ENCODE measurements at places on chromosomes 6 and 20.

- peak; percentile 10 for DNase-seq
These were observed 27.9 kb downstream of the SDCBP2 start for GRCh38 chr20:1301031-1301529.

DNA sequence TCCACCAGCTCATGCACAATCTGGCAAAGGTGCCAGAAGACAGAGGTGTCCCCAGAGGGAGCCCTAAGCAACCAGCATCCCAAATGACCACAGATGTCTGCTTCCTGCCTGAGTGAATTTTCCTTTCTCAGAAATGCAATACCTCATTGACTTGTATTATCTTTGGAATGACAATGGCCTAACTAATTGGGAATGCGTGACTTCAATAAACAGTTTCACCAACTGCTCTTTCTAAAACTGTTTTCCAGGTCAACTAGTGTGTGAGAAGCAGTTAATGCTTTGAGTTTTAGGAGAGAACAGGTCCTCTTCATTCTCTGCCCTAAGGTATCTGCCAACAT is 108.9 kb upstream of the SNX9 start:
- DNase-seq: no peak

DNA sequence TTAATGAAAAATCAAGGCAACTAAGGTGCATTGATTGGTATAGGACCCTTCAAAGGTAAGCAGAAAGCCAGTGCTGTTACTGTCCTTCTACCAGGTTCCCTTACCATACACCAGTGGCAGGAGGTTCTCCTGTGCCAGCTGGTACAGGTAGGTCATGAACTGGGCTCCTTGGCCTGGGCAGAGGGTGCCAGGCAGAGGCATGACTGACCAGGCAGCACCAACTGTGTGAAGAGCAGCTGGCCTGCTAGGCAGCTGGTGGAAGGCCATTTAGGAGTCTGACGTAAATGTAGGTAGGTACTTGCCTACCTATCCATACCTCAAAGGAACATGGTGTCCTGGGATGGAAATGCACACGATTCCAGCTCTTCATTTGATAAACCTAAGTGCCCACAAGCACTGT is 23.3 kb downstream of the PCNA start:
- DNase-seq: no peak

DNA sequence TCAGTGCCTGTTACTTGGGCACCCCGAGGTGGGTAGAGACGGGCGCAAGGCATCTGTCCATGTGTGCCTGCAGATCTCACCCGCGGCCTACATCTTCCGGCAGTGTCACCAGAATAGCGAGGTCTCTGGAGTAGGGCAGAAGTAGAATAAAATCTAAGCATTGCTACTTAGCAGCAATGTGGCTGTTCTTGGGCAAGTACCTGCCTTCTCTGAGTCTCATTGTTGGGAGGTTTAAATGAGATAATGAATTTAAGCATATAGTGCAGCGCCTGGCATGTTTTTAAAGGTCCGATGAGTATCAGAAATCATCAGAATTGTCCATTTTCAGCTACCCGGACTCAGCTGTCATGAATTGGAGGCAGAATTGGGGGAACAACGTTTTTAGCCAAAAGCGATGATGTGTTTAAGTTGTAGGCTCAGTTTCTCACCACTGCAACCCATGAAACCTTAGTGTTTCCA is 800 bp downstream of the ABCC10 start:
- no peak for DNase-seq

- DNase-seq: no peak
These were observed 252.2 kb downstream of the HACE1 start for GRCh38 chr6:104607501-104607900.

GRCh38 chr6:140271759-140272377 is 897.4 kb upstream of the CITED2 start:
- no peak for DNase-seq

DNA sequence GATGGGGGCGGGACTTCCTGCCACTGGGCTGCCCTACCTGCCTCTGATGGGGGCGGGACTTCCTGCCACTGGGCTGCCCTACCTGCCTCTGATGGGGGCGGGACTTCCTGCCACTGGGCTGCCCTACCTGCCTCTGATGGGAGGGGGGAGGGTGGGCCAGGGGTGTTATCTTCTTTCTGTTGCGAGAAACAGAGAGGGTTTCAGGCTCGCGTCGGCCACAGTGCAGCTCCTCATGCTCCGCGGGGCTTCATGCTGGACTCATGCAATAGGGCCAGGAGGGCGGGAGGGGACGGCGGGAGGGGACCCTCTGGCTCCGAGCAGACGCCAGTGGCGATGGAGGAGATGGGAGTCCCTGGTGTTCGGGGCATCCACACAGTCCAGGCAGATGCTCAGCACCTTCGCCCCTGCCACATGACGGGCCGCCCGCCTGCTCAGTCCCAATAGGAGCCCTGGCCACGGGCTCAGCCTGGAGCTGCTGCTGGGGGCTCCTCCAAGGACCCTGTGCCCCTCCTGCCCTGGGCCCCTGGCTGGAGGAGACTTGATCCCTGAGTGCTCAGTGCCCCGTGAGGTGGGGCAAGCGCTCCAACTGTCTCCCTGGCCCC is 48.8 kb upstream of the CHRNA4 start:
- no peak for DNase-seq

DNA sequence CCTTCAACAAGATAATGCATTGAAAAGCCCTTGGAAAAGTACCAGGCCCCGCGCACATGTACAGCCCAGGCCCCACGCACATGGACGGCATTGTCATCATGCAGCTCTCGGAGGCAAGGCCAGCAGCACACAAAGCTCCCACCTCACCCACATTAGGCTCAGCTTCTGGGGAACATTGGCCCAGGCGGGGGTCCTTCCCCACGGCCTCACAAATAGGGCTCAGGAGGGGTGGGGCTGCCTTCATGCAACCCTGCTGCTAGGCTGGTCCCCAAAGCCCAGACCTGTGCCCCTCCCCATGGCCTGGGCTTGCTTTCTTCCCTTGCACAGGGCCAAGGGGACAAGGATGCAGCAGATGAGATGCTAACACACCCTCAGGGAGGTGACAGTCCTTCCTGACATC is 26.7 kb downstream of the NPEPL1 start:
- no peak for DNase-seq

DNA sequence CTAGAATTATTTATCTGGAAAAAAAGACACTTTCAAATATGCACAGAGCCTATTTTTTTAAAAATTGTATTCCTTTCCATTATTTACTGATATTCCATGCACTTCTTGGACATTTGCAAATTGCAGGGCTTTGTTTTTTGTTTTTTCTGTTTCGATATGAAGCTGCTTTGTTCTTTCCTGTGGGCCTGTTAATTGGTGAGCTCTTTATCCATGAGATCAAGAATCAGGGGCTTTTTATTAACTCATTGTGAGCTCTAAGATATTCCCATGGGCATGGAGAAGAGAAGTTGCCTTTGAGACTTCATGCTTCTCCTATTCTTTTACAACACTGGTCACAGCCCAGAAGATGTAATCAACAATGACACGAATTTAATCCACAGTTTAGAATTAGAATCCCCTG is 145.1 kb downstream of the SAMD5 start:
- DNase-seq: no peak

DNA sequence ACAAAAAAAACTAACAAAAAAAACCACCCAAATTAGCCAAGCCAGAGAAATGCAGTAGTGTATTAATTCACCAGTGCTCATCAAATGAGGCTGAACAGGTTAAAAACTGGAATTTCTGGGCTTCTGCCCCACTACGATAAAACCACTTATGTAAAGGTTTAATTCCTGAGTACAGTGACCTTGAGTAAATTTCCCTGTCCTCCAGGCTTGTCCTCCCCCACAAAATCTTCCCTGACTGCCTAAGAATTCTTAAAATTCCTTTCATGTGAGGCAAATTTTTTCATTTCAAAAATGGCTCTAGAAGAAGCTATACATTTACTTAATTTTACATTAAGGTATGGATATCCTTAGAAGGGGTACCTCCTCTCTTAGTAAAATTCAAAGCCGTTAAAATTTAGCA is 80.1 kb upstream of the ID4 start:
- DNase-seq: no peak

DNA sequence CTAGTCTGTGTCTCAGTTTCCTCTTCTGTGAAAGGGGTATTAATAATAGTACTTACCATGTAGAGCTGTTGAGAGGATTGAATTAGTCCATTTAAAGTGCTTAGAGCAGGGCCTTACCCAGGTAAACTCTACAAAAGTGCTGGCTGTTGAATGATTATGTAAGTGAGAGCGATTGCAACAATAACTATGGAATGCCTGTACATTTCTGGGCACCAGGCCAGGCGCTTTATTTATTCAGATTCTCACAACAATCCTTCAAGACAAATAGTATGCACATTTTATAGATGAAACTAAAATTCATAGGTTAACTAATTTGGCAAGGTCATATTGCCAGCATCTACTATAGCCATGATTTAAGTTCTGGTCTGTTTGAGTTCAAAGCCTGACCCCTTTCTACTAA is 78.3 kb upstream of the MMS22L start:
- DNase-seq: no peak

- DNase-seq: no peak
These were observed at the start of gene ZC2HC1B for GRCh38 chr6:143864234-143864633. ZC2HC1B (plus strand) TSS chr6:143864474; CDS start chr6:143864540, 66 bp downstream.

DNA sequence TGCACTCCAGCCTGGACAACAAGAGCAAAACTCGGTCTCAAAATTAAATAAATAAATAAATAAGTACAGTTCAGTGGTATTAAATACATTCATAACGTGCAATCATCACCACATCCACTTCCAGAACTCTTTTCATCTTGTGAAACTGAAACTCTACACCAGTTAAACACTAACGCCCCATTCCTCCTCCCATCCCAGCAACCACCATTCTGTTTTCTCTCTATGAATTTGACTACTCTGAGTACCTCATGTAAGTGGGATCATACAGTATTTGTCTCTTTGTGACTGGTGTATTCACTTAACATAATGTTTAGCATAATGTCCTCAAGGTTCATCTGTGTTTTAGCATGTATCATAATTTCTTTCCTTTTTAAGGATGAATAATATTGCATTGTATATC is 29.1 kb upstream of the SCML4 start:
- DNase-seq: no peak

- DNase-seq: no peak
These were observed 26.8 kb downstream of the HDDC2 start for GRCh38 chr6:125274935-125275334.

GRCh38 chr20:54140927-54141566 is 32.7 kb downstream of the CYP24A1 start:
- no peak for DNase-seq

GRCh38 chr20:3107464-3108025 is 23.0 kb upstream of the AVP start:
- DNase-seq: no peak

GRCh38 chr6:67131827-67132226 is 1424.8 kb upstream of the EYS start:
- DNase-seq: no peak

GRCh38 chr20:34452281-34452982 is 63.8 kb upstream of the DYNLRB1 start:
- no peak for DNase-seq

DNA sequence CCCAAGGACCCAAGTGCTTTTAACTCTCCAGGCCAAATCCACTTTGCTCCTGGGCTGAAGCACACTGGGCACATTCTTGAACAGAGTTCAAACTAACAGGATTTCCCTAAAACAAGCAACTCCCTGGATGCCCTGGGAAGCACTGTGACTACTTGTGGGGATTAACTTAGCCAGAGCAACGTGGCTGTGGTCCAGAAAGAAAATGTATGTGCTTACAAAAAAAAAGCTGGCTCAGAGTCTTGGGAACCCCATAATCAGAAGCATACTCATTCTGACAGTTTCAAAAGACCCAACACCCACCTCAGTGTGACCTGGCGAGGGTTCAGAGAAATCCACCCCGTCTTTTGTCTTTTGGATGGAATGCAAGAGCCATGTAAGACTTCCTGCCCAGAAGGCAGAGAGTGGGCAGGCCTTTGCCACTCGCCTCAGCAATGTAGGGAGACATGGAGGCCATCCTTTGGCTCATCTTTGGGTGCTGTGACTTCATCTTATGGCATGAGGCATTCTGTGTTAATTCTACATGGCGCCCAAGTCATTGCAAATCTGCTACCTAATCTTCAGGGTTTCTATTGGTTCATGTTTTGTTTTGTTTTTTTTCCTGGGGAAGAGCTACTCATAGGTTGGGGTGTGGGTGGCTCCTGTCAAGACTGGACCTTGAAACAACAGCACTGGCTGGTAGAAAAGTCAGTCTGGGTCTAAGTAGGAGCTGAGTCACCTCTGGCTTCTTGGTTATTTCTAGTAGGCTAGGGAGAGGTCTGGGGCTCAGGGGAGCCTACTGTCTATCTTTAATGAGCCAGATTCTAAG is 248.6 kb upstream of the SUPT3H start:
- no peak for DNase-seq

DNA sequence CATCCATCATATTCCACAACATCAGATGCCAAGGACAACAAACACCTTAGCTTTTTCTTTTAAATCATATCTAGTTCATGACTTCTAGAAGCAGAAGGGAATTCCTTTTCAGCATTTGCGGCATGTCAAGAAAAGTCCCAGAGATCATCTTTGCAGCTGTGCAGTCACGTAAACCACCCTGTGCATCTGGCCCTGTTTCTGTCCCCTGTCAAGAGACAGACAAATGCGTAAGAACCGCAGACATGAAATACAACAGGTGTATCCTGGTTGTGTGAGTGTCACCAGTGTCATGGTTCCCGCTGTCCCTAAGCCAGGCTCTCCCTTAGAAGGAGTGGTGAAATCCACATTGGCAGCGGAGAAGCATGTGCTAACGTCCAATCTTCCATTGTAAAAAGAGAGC is 28.1 kb downstream of the LY86 start:
- no peak for DNase-seq
